ENCODE measurements at places on chromosomes 5 and 9.
A peak's percentile ranks its signal among the peaks of the same experiment; 100 is the strongest.

GRCh38 chr5:34857894-34858293 is 18.9 kb downstream of the TTC23L start:
- no peak for DNase-seq

DNA sequence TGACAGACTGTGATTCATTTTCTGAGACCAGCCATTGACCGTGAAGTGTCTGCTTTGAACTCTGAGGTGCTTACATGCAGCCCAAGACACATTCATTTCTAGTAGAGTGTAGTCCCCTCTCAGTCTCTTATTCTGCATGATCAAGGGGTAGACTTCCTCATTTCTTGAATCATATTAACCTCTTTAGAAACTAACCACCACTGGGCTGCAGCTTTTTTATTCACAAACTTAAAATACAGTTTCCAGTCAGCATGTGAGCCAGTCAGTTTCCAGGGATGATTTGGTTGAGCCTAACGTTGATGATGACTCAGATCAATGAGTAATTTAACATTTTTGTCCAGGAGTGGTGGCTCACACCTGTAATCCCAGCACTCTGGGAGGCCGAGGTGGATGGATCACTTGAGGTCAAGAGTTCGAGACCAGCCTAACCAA is 59.2 kb downstream of the OTULIN start:
- DNase-seq = peak; percentile 60

DNA sequence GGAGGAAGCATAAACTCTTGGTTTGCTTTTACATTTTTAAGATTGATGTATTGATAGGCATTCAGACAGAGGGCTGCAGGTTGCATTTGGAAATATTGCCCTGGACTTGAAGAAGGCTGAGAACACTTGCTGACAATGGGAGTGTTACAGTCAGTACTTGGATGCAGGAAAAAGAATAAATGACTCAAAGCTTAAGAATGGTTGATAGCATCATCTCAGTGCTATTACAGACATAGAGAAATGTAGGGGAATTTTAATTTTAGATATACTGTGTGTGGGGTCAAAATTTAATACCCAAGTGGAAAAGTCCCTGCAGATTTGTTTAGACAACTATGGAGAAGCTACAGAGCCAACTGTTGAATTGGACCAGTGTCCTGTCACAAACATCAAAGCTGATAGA is 101.1 kb downstream of the ISL1 start:
- DNase-seq = no peak

DNA sequence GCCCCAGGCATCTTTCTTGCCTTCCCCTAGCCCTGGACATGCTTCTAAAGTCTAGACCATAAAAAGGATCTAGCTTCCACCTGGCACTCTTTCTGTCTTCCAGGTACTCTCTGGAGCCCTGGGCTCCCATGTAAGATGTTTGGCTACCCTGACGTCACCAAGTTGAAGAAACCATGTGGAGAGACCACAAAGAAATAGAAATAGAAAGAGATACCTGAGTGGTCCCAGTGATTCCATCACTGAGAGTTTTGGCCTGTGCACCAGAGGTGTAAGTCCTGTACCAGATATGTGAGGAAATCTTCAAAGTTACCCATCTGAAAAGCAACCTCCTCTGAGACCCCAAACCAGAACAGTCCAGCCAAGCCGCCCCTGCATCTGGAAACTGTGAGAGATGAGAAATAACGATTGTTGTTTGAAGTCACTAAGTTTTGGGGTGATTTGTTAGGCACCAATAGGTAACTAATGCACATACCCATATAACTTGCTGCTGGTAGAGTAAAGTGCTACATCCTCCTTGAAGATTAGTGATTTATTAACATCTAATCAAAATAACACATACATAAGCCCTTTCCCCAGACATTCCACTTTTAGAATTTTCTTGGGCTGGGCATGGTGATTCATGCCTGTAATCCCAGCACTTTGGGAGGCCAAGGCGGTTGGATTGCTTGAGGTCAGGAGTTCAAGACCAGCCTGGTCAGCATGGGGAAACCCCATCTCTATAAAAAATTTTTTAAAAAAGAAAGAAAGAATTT is 85.7 kb upstream of the LHFPL2 start:
- no peak for DNase-seq

DNA sequence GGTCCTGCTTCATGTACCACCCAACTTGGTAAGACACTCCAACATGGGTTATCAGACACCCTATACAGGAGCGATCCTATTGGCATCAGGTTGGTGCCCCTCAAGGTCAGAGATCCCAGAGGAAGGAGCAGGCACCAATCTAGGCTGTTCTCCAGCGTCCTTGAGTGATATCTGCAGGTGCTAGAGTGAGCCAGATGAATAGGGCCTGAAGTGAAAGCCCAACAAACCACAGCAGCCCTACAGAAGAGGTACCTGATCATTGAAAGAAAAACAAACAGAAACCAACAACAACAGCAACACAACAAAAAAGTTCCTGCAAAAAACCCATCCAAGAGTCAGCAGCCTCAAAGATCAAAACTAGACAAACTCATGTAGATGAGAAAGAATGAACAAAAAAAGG is 584.8 kb downstream of the HINT1 start:
- DNase-seq = no peak

- DNase-seq = peak; percentile 14
These were observed at the start of gene ASS1 for GRCh38 chr9:130444565-130445221. Gene ASS1, plus strand, starts transcription at chr9:130444961. Its CDS starts 7,268 bp downstream, at chr9:130452229.

GRCh38 chr5:126615286-126615685 is 14.5 kb downstream of the PHAX start:
- DNase-seq = no peak

- DNase-seq = no peak
These were observed 45.9 kb downstream of the RGS3 start for GRCh38 chr9:113509463-113509862.

DNA sequence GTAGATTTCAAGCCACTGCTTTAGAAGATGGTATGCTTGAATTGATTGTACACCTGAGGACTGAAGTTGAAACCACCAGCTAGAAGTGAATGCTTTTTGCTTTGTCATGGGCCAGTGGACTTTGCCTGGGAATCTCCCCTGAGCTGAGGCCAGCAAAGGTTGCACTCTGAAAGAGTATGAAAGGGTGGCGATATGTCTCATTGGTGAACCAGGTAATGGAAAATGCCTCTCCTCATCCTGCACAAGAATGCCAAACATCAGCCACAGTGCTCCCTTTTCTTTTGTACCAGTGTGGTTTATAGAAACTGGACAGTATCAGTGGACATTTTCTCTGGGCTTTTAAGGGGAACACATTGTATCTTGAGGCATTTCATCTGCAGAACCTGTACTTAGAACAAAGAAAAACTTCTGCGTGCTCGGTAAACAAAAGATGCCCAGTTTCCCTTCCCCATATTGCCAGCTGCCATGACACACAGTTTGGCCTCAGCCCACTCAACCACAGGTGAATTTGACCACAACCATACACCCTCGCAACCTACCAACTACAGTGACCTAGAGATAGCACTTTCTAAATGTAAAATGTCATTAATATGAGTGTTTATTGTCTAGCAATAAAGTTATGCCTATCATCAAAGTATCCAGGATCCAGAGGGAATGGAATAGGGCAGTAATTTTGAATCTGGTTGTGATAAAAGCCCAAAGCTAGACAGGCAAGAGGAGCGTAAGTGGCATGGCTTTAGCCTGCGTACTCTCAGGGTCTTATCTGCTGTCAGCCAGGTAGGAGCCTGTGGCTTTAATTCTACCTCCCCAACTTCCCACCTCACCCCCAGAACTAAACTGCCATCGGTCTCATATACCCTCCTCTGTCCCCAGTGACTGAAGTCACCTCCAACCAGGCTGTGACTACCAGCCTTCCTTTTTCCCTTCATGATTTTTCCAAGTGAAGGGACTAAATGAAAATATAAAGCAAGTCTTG is 79.5 kb upstream of the LHFPL2 start:
- no peak for DNase-seq

DNA sequence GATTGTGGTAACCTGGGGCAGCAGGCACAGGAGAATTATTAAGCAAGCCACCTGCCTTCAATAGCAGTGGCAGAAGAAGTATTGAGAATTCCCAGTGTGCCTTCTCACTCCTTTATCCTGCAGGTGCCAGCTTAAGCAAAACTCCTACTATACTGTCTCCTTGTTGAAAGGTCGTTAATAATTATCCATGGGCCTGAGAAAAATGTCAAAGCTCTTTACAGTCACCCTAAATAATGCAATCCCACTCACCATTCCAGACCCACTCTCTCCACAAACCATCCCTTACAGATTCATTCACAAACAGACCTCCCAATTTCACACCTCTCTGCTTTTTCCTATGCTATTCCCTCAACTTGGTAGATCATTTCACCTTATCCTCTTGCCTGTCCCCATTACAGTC is 161.5 kb upstream of the TRIM32 start:
- DNase-seq = no peak

DNA sequence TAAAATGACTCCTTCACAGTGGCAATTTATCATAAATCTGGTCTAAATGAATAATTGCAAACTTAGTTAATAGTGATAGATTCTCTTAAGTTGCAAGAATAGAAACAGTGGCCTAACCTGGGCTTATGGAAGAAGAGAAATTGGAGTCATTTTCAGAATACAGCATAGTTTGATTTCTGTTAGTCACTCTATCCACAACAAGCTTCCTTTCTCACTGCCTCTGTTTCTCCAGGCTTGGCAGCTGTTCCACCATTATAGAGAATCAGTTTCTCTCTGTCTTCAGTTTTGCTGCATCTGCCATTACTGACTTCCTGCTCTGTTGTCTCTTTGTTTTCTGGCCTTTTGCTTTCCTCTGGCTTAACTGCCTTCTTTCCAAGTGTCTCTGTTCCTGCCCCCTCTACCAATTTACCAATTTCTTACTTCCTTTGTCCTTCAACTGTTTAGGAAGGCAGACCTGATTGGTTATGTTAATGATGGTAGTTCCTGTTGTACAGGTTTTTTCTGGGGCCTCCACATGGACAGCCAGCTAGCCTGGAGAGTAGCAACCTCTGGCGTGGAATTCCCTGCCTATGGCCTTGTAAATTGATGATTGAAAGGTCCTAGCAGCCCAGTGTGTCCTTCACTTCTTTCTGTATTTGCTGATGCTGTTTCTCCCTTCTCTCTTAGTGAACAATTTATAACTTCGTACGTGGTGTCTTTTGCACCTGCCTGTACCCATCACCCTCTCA is 75.9 kb upstream of the RASGRF2 start:
- no peak for DNase-seq

- DNase-seq = no peak
These were observed 4.0 kb downstream of the MAPK9 start for GRCh38 chr5:180287868-180288267.

DNA sequence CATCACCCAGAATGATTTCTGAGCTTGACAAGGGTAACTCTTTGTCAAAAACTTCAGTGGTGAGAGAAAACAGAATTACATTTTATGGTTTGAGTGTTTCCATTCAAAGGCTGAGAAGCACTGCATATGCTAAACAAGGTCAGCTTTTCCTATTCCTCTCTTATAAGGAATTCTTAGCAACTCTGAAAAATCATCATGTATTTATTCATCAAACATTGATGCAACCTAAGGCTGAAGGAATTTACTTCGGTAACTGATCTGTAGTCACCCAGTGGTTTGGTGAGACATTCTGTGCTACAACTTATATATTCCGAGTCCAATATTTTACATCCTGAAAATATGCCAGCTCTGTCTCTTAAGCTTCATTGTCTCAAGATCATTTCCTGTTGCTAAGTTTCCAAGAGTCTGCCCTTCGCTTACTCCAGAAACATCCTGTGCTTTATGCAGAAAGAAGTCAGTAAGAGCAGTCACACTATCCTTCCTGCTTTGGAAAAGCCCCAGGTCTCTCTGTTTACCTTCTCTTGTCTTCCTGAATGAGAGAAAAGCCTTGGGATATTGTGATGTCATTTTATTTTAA is 176.6 kb upstream of the TBCA start:
- DNase-seq = no peak

- peak; percentile 72 for DNase-seq
These were observed 32.0 kb downstream of the ANKRD55 start for GRCh38 chr5:56200971-56201666.

DNA sequence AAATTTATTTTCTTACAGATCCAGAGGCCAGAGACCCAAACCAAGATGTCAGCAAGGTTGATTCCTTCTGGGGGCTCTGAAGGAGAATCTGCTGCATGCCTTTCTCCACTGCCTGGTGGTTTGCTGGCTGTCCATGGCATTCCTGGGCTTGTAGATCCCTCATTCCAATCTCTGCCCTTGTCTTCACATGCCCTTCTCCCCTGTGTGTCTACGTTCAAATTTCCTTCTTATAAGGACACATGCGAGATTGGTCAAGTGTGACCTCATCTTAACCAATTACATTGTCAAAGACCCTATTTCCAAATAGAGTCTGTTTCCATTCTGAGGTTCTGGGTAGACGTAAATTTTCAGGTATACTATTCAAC is 84.5 kb upstream of the RAI14 start:
- no peak for DNase-seq

DNA sequence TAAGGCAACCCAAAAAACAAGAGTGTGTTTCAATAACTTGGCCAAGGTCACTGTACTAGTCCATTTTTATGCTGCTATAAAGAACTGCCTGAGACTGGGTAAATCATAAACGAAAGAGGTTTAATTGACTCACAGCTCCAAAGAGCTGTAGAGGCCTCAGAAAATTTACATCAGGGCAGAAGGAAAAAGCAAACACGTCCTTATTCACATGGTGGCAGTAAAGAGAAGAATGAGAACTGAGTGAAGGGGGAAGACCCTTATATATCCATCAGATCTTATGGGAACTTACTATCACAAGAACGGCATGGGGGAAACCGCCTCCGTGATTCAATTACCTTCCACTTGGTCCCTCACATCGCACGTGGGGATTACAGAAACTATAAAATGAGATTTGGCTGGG is 64.3 kb upstream of the CAMK4 start:
- no peak for DNase-seq

DNA sequence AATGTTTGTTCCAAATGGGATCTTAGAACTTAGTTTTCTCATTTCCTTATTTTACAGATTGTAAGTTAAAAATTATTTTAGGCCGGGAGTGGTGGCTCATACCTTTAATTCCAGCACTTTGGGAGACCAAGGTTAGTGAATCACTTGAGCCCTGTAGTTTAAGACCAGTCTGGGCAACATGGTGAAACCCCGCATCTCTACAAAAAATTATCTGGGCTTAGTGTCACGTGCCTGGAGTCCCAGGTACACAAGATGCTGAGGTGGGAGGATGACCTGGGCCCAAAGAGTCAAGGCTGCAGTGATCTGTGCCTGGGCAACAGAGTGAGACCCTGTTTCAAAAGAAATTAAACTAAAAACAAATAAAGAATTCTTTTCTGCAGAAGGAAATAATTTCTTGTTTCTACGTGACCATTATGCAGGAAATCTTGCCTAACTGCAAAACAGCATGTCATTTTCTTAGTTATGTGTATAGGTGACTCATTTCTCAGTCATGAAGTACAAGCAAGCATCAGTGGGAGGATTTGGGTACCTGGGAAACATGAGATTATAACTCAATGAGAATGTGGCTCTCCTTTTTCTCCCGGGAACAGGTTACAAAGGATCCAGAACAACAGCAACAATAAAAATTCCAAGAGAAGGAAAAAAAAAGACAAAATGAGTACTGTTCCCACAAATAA is 375.1 kb upstream of the ST8SIA4 start:
- DNase-seq = no peak

DNA sequence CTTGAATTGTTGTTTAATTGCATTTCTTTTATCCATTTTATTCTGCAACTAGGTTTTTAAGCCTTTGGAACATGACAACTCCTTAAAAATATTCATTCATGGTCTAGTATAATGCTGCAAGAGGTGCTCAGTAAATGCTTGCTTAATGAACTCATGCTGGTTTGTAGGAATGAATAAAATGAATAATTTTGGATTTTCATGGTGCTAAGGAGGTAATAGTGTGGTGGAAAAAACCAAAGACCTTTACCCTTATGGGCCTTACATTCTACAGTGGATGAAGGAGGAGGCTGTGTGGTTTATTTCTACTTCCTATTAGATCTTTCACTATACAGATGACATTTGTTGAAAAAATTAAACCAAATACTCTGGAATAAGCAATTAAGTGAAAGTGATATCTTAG is 43.4 kb downstream of the LRRTM2 start:
- no peak for DNase-seq

All from activated CD4-positive, alpha-beta T cell treated with anti-CD3 and anti-CD28 coated beads, Interleukin-2, amount 50 U/mL, for 16 hours (primary cell).